A172 (cell line): ENCODE measurements at places on chromosomes 2 and 18. TPM values are rescaled to one million over a fixed set of nuclear protein-coding genes. Genes with fewer than 3 reads are reported as not detected.

SPEG gene
- total RNA-seq = 30.0 and 32.9 TPM in 2 replicates

DNA sequence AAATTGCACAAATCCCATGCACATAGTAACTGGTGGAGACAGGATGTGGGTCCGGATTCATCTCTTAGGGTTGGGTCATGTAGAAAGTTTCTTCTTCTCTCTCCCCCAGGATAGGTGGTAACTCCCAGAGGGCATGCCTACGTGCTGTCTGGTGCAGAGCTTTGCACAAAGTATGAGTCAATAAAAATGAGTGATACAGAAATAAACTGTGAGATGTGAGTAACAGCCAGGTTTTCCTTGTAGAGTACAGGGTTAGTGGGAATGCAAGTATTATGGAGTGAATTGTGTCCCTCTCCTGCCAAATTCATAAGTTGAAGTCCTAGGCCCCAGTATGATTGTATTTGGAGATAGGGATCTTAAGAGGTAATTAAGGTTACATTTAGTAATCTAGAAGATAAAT is 289.4 kb downstream of the ALK start:
- DNase-seq = no peak

DNA sequence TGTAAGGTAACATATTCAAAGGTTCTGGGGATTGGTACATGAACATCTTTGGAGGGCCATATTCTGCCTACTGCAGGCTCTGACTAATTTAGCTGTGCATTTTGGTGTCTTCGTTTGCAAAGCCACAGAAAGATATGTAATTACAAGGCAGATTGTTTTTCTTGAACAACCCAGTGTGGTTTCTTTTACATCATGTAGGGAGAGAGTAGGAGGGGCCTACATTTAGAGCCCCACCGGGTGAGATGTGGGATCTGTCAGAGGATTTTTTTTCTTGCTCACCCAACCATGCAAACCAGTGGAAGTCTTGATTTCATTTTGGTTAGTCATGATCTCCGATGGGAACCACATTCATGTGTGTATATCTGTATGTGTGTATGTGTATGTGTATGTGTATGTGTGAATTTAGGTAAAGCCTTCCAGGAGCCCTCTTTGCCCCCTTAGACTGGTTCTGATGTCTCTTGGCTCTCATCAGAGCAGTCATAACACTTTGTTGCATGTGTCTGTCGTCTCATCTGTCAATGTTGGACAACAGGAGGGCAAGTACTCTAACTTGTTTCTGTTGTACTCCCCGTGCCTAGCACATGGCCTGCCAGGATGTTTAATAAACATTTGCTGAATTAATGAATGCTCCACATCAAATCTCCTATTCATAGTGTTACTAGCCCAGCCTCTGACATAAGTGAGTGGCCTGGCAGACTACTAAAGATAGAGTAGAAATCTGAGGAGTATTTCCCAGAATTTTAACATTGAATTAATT is 239.9 kb downstream of the MTX2 start:
- DNase-seq = no peak

GRCh38 chr2:191385416-191386160 is 140.4 kb downstream of the MYO1B start:
- DNase-seq = peak; percentile 13
